ENCODE measurements at places on chromosomes 2 and 18. TPM values are rescaled to one million over a fixed set of nuclear protein-coding genes. Genes with fewer than 3 reads are reported as not detected.

DNA sequence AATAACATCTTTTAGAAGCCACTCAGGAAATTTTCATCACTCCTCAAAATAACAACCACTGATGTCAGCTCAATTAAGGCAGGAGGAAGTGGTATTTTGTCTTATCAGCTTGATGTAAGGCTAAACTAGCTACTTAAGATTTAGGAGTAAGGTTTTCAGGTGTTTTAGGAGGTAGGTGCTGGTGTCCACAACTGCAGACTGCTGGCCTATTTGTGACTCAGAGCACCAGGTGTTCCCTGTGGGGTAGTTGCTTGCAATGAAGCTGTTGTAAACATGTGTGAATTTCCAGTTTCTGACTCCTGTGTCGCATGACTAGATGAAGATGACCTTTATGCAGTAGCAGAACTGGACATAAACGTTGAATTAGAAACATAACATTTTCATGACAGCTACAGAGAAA lies 164.2 kb downstream of the THSD7B start:
- no peak for DNase-seq
- H3K4me1 ChIP-seq: no peaks in the 10 kb centered on the region
- H3K27ac ChIP-seq: no peak overlapping the region

- no peak overlapping the region for H3K27ac ChIP-seq
- no peaks in the 10 kb centered on the region for H3K4me1 ChIP-seq
- H3K36me3 ChIP-seq: no peaks in the 10 kb centered on the region
Measured at GRCh38 chr18:7452331-7452730, 114.8 kb upstream of the PTPRM start.

GRCh38 chr2:131127076-131127475 lies 21.9 kb downstream of the PLEKHB2 start:
- no peak overlapping the region for H3K4me3 ChIP-seq
- no peaks in the 10 kb centered on the region for H3K27me3 ChIP-seq
- H3K27ac ChIP-seq: no peak overlapping the region
- DNase-seq: no peak
- no peaks in the 10 kb centered on the region for H3K4me1 ChIP-seq
- peaks cover 51% of the 10 kb centered on the region for H3K36me3 ChIP-seq

DNA sequence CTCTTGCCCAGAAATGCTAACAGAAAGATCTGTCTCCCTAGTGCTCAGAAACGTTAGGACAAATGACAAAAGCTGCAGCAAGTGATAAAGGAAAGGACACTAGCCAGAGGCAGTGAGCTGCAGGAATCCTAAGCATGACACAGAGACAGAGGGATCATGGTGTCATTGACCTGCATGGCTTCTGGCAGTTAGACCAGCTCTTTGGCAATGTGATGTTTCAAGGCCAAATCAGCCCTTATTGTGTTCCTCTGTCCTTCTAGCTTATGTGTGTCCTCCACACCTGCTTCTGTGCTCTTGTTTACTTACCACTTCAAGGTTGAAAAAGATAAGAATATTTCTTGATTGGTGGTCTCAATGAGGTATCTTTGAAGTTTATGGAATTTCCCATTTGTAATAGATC lies 120.8 kb downstream of the RHBDD1 start:
- H3K4me3 ChIP-seq: no peak overlapping the region
- H3K27ac ChIP-seq: no peak overlapping the region
- peaks cover 31% of the 10 kb centered on the region for H3K36me3 ChIP-seq
- no peaks in the 10 kb centered on the region for H3K27me3 ChIP-seq
- peaks cover 9% of the 10 kb centered on the region for H3K4me1 ChIP-seq

Gene NCK2
- 70.0 TPM for total RNA-seq

Gene ELOA2
- total RNA-seq: not detected

Gene DSEL
- total RNA-seq: 0.60 TPM

All from activated naive CD8-positive, alpha-beta T cell treated with anti-CD3 and anti-CD28 coated beads, Interleukin-2, amount 10 ng/mL, durations not matched to agents 7 days and 5 days (primary cell).